Stimulated activated CD4-positive, alpha-beta T cell treated with anti-CD3 and anti-CD28 coated beads, Interleukin-15, amount 100 ng/mL, for 1 hour (primary cell): ENCODE measurements at places on chromosomes 7 and 10.

DNA sequence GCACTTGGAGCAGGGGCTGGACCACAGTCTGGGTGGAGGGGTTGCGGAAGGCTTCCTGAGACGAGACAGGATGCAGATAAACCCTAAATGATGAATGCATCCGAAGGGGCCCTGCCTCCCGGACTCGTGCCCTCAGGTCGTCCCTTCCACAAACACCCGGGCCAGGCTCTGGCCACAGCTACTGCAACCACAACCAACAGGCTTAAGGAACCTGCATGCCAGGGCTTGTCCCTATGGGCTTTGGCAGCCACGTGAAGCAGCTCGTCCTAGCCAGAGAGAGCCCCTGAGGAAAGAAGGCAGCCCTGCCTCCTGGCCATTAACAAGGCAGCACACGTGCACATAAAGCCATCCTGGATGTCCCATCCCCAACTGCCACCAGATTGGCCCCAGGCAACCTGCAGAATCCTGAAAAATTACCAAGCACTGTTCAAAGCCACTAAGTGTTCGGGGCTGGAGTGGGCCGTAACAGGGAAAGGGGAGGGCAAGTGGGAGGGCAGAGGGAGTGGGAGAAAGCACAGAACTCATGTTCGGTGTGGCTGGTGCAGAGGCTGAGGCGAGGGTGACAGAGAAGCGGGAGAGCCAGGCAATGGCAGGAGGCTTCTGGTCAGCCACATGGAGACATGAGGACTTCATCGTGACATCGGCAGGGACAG, 62.7 kb downstream of the MAD1L1 start:
- no peak for DNase-seq

- DNase-seq: peak; percentile 89
Measured at GRCh38 chr7:129501760-129502707, at the start of gene SMKR1. Gene SMKR1, plus strand, starts transcription at chr7:129502531. Its CDS starts 294 bp downstream, at chr7:129502825.

DNA sequence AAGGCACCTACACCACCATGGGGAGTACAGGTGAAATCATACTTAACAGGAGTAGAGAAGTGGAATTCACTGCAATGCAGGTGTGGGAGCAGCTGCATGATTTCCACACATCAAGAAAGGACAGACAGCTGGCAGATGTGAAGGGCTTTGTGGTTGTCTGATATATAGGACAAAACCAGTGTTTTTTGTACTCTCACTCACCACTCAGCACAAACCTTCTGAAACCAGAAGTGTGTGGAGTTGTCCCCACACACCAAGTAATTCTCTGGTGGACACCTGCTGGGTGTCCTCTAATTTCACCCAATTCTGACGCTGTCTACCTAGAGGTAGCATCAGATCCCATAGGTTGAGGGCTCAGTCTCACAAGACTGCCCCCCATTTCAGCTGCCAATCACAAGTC, 327.7 kb upstream of the KMT2E start:
- DNase-seq: no peak

GRCh38 chr10:11180228-11180627, 162.6 kb downstream of the CELF2 start:
- DNase-seq: peak; percentile 26

DNA sequence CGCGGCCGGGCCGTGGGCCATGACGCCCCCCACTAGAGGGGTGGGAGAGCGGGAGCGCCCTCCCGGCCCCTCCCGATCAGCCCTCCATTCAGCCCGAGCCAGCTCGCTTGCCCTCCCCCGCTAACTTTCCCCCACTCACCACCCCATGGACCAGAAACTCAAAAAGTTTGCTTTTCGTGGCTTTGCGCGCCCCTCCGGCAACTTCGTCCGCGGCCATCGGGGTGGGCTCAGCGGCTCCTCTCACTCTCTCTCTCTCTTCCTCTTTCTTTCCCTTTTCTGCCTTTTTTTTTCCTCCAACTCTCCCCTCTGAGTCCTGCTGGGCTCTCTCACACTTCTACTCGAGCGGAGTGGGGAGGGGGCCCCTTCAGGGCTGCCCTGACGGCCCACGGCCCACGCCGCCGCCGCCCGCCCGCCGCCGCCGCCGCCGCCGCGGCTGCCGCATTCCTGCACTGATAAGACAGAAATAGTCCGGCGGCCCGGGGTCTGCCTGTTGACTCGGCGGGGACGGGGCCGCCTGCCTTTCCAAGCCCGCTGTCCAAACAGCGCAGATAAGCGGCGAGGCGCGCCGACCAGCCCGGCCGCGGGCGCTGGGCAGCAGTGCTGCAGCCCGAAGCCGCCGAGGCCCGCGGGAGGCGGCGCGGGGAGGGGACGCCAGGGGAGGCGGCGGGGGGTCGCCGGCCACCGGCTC, at the start of gene SMARCD3:
TSS of gene SMARCD3 (minus strand) at position 349 of the 688 bp plus-strand sequence. CDS start at position 217, 132 bp downstream.
- no peak for DNase-seq

DNA sequence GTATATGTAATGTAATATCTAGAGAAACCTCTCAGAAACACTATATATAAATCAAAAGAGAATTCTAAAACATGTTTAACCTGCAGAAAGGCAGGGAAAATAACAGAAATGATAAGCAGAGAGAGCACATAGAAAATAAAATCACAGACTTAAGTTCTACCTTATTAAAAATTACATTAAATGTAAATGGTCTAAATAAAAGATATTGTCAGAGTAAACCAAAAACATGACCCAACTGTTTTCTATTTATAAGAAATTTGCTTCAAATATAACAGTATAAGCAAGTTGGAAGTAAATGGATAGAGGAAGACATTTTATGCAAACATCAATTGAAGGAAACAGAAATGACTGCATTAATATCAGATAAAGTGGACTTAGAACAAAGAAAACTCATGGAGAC, 43.4 kb downstream of the HECTD2 start:
- no peak for DNase-seq

GRCh38 chr10:88196291-88196690, 332.9 kb downstream of the PTEN start:
- DNase-seq: no peak

DNA sequence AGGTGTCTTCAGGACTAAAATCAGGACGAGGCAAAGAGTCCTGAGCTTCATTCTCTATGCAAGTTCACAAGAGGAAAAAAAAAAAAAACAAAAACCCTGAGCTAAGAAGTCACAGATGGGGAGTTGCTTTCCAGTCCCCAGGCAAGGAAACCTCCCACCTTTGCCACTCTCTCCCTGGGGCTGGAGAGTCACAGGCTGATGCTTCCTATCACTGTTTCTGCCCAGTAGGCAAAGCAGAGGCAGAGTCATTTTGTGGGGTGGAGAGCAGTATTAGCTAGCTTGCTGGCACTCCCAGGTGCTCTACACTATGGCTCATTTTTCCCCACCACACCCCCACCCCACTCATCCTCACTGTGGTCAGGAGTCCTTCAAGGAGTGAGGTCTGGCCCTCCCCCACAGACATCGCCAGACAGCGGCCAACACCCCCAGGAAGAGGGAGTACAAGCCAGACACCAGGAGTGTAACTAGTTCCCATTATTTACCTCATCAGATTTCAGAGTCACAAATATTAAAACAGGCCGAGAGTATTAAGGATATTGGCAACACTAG, 34.6 kb upstream of the UNC5B start:
- DNase-seq: no peak

DNA sequence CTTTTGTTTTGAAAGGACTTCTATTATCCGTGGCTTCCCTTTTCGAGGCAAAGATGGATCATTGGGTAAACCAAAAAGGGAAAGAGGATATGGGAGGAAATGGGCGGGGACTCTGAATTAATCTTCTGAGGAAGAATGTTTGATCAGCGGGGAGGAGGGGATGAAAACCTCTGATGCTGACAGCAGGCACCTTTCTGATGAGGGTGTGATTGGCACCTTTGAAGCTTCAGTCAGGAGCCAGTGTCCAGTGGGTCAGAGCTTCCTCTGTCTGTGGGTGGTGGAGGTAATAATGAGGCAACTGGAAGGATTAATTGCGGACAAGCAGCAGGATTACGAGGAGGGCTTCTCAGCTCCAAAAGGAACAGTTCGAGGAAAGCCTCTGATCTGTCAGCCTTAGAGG, 877.6 kb downstream of the LRMDA start:
- DNase-seq: no peak

DNA sequence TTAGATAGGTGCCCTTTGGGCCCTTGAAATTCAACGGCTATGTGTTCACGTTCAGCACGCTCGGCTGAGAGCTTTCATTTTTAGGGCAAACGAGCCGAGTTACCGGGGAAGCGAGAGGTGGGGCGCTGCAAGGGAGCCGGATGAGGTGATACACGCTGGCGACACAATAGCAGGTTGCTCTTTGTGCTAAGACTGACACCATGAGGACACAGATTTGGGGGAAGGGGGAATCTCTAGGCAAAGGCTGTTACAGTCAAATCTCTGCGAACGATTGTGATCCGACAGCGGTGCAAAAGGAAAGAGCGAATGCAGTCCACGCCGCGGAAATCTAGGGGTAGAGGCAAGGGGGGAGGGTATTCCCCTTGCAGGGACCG, 667 bp downstream of the KLLN start:
- DNase-seq: no peak

GRCh38 chr7:117762055-117762454, 111.2 kb downstream of the CTTNBP2 start:
- DNase-seq: no peak

GRCh38 chr10:44971935-44972757, 6.5 kb downstream of the DEPP1 start:
- DNase-seq: no peak

DNA sequence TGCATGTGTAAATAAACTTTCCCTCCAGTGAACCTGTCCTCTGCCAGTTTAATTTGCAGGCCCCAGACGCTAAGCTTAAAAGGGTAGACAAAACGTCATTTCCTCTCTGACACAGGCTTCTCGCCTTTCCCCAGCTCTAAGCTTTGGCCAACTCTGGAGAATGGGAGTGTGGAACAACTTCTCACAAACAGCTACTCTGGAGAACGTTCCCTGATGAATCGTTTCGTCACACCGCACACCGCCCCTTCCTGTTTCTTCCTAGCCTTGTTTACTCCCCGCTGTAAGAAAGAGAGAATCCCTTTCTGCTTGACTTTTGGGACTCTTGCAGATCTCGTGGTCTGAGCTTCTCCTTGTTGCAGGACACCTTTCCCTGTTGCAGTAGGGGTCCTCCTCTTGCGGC, 564.2 kb downstream of the TCERG1L start:
- no peak for DNase-seq

GRCh38 chr7:311131-311680, 21.2 kb downstream of the FOXL3 start:
- no peak for DNase-seq

DNA sequence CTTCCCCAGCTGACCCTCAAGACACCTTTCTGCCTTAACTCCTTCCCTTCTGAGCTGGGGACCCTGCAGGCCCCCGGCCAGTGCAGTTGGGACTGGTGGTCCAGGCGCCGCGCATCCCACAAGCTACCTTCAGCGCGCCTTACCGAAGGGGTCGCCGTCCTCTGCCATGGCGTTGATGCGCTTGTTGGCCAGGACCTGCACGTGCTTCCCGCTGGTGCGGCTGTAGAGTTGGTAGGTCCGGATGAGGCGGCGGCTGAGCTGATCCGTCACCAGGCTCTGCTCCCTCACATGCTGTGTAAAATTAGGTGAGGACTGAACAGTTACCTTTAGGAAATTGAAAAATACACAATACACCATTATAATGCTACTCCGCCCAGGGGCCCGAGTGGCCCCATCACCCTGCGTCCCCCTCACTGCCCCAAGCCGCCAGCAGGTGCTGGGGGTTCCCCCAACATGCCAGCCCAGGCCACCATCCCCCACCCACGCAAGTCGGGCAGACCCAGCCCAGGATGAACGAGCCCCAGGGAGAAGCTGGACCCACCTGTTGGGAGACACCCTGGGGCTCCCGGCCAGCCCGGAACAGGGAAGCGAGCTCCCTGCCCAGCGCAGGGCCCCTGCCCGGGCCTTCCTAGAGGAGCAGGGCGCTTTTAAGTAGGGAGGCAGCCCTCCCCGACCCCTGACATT, 1.2 kb downstream of the FGF8 start:
- DNase-seq: no peak

GRCh38 chr10:117597216-117597615, 54.7 kb downstream of the EMX2 start:
- no peak for DNase-seq

DNA sequence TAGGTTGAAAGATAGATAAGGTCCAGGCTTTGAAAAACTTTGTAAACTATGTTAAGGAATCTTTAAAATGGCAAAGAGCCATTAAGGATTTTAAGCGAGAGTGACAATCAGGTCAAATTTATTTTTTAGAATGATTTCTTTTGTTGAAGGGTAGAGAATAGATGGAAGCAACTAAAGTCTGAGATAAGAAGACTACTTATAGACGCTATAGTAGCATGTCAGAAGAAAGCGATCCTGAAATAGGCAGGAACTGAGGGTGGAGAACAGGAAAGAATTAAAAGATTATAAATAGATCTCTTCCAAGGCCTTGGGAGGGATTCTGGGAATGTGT, 13.0 kb upstream of the TSPAN13 start:
- DNase-seq: no peak

DNA sequence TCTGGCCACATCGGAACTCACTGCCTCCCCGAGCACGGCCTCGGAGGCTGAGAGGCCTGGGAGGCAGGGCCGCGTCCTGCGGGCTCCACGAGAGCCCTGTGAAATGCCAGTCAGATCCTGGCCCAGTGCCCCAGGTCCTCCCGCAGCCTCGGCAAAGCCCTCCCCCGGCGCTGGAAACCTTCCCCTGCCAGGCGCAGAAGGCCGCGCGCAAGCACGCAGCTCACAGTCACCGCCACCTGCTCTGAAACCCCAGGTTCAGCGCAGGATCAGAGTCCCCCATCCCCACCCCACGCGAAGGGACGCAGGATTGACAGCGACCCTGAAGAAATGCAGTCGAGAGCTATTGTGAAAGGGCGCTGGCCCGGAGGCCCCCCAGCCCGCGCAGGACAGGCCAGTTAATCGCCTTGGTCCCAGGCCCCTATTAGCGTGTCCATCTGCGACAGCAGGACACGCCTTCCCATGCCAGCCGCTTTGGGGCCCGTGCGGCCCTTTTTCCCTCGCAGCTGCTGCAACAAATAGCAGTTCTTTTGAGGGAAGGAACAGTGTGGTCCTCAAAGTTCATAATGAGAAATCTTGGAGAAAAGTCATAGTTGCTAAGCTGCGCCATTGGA, 13.5 kb upstream of the EGFR start:
- no peak for DNase-seq

DNA sequence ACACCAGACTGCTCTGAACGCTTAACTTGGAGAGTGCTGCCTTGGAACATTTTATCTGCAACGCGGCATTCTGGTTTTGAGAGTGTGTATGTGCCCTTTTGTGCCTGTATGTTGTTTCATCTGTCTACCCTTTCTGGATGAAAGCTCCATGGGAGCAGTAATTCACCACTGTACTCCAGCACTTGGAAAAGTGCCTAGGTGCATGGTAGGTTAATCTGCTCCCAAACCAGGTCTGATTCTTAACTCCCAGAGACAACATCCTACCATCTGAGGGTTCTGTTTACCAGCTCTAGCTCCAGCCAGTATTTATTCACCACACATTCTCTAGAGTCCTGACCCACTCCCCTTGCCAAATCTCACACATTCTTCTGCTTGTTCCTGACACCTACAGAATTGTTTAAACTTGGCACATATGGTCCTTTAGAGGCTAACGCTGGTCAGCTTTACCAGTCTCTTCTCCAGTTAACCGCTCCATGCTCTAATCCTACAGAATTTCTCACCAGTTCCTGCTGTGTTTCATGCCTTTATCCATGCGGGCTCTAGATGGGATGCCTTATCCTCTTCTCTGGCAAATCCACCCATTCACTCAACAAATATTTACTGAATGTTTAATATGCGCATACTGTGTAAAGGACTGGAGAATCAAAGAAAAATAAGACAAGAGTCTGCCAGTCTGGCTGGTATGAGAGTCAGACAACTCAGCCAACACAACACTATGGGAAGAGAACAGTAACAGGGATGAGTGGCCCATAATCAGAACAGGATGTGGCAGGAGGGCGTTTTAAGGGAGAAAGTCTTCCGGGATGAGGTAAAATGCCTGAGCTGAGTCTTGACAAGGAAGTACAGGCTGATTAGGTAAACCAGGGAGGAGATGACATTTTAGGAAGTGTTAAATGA, 46.3 kb downstream of the MTPN start:
- no peak for DNase-seq

- DNase-seq: no peak
Measured at GRCh38 chr10:24488631-24489030, 235.1 kb downstream of the ARHGAP21 start.
